CD4-positive, alpha-beta T cell treated with Interleukin-4 for 1 hour (primary cell): ENCODE measurements at places on chromosomes 16 and 17.

DNA sequence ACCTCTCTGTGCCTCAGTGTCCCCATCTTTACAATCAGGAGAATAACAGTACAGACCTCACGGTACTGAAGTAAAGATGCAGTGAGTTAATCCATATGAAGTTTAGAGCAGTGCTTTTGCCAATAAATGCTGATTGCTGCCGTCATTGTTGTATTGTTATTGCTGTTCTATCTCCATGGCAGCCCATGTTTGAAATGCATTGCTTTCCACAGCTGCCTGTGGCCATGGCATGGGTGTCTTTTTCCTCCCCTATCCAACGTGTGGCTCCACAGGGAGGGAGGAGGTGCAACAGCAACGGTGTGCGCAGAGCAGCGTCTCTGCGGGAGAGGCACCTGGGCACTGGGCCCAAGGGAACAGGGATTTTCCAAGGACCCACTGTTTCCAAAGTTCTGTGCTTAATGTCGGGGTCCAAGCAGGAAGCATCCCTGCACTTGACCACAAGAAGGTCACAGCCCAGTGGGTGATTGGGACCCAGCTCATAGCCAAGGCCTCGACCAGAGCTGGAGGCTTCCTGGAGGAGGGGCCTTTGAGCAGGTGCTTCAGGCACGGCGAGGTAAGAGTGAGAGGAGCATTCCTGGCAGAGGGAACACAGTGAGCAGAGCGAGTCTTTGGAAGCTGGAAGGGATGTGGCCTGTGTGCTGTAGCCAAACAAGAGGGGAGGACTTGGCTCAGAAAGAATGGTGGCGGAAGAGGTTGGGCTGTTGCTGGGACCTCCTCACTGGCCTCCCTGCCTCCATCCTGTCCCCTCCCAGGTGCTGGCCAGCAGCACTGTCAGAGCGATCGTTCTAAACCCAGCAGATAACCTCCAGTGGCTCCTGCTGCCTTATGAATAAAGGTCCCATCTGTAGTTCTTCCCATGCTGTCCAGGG, 3.9 kb downstream of the RAI1 start:
- DNase-seq, result no peak

- no peak for DNase-seq
These were observed 65.5 kb downstream of the PIGL start for GRCh38 chr17:16282522-16282921.

GRCh38 chr17:39197380-39198185, at the start of gene CACNB1:
Gene CACNB1 (minus strand): TSS chr17:39197669. CDS start chr17:39197495, 174 bp downstream.
- DNase-seq, result peak; percentile 40

GRCh38 chr17:6671431-6671830, 19.9 kb downstream of the C17orf100 start:
- no peak for DNase-seq

- DNase-seq, result no peak
These were observed 95.8 kb upstream of the CORO6 start for GRCh38 chr17:29718446-29719039.

- no peak for DNase-seq
These were observed 16.0 kb upstream of the RAP1GAP2 start for GRCh38 chr17:2780256-2780655.

DNA sequence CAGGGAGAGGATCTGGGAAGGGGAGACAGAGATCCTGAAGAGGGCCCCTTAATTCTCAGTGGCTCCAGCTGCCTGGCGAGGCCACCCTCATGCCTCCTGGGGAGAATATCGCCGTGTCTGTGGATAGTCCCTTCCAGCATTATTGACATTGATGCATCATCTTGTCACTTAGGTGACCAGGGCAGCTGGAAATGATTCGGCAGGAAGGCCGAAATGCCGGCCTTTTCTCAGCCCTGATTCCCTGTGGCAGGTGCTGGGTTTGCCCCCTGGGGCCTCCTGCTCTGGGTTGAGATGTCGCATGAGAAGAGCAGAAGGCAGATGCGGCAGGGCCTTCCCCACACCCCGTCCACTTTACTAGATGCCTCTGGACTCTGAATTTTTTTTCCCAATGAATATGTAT, 89.5 kb downstream of the RAP1GAP2 start:
- DNase-seq, result no peak

GRCh38 chr16:1335996-1336395, 2.6 kb downstream of the BAIAP3 start:
- no peak for DNase-seq

GRCh38 chr17:38877130-38877851, 7.4 kb downstream of the LASP1 start:
- DNase-seq, result peak; percentile 66

DNA sequence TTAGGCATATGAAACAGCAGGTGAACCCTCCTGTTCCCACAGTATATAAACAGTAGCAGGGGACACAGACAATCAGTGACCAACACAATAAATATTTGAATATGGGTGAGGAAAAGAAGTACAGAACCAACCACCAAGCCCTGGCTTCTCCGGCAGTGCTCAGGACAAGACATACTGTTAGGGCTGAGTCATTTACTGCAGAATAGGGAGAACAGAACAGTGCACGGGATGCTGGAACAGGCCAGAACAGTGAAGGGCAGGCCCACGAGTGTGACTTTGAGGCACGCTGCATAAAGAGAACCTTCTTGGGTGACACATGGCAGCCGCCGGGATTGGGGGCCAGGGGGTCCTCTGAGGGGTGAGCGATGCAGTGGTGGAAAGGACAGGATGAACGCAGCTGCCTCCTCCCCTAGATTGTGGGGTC, 160.4 kb downstream of the CMIP start:
- DNase-seq, result no peak

DNA sequence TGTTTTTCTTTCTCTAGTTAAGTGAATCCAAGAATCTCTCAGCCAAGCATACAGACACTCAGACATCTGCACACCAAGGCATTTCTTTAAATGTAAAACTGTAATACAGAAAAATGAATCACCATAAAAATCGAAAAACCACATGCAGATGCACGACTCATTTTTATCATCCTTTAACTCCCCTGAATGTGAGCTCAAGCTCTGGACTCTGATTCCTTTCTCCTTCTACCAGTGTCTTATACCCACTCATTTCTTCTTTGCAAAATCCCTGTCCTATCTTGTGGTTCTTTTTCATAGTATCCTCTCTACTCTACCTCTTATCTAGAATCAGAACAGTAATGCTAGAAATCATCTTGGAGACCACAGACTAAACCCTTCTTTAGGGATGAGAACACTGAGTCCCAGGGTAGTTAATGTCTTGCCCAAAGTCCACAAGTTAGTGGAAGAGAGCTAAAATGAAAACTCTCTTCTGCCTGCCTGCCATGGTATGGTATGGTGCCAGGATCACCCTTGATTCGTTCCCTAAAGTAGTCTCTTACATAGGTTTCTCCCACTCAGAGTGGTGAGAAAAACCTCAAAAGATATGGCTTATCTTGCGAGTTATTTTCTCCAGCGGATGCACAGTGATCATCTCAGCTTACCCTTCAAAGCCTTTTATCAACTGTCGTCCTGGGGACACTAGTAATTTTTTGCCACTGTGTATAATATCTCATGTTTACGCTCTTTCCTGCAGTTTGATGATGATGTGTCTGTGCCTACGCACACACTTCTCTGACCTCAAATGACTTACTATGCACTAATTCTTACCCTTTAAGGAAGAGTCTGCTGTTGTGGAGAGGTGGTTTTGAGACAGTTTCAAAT, 30.2 kb downstream of the BRD7 start:
- no peak for DNase-seq

DNA sequence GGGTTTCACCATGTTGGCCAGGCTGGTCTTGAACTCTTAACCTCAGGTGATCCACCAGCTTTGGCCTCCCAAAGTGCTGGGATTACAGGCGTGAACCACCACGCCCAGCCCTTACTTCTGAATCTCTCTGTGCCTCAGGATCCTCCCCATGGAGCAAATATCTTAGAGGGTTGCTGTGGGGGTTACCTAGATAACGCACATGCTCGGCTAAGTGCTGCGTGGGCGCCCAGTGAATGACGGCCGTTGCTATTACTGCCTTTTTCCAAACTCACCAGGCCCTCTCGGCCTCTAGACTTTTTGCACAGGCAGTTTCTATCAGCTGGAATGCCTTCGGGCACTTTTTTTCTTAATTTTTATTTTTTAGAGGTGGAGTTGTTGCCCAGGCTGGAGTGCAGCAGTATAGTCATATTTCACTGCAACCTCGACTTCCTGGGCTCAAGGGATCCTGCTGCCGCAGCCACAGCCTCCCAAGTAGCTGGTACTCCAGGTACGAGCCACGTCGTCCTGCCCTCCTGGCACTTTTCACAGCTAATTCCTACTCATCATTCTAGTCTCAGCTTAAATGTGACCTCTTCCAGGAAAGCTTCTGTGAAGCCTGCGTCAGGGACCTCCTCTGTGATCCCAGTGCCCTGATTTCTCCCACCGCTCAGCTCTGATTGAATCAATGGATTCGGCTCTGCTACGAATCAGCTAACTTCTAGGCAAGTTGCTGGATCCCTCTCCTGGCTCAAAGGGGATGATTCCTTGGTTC, 8.6 kb downstream of the CCDC102A start:
- DNase-seq, result no peak

DNA sequence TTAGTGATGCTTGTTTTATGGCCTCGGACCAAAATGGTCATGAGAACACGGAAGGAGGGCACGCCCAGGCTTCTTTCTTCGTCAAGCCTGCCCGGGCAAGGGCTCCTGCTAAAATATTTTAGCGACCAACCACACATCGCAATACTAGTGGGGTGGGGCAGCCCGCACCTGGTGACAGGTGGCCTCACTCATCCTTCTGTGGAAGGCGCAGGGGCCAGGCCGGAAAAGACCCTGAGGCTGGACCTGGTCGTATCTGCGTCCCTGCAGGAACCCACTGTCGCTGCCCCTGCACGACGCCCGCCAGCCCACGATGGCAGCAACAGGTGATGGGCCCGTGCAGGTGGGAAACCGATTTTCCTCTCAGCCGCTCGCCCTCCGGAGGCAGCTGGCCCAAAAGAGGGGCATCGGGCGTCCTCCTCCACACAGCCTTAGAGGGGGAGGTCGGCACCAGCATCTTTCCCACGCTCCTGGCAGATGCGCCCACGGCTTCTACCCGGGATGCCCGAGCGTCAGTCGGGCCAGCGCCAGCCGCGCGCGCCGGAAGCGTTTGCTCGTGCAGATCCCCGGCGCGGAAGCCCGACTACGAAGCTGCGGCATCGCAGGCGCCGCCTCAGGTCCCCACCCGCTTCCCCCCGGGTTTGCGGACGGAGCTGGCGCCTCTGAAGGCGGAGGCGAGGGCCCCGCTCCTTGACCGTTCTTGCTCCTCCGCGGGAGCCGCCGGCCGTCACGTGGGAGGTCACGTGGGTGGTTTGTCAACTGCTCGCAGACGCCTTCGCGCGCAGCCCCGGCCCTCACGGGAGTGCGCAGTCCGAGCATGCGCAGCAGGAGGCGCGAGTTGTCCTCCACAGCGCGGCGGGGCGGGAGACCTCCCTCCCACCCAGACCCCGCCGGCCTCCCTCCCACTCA, 22.8 kb upstream of the FOXK2 start:
- DNase-seq, result peak; percentile 92

- no peak for DNase-seq
These were observed 10.8 kb downstream of the ARL2BP start for GRCh38 chr16:57255686-57256415.

GRCh38 chr17:29205047-29205446, 24.8 kb upstream of the MYO18A start:
- DNase-seq, result no peak

GRCh38 chr17:46978489-46979146, 435 bp downstream of the RPRML start:
- DNase-seq, result no peak

DNA sequence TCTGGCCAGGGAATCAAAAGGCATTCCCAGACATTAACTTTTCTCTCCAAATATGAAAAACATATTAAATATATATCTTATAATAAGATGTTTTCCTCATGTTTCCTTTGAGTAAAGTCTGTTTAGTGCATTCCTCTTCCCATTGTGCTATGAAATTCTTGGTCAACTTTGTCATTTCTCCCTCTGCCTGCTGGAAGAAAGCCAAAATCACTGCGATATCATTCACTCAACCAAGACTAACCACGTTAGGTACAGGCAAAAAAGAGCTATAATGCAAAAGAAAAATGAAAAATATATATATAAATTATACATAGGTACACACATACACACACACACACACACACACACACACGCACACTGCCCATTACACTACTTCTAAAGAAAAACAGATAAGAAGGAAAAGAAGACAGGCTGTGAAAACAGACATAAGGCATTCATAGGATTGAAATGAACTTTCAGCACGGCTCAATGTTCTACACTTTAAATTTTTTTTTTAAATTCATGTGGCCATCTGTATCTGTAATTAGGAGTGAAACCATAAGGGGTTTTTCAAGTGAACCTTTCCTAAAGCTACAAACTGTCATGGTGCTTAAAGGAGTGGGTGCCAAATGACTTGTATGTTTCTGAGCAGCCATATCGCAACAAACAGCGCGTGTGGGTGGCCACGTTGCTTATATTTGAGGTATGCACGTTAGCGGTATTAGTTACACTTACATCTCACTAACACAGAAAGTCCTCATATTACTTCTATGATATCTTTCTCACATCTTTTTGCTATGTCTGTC, 71.6 kb upstream of the PSMD7 start:
- DNase-seq, result no peak

- no peak for DNase-seq
These were observed 90.9 kb downstream of the SPAG9 start for GRCh38 chr17:51029568-51030463.

GRCh38 chr17:80102664-80103448, 1.5 kb downstream of the GAA start:
- no peak for DNase-seq

DNA sequence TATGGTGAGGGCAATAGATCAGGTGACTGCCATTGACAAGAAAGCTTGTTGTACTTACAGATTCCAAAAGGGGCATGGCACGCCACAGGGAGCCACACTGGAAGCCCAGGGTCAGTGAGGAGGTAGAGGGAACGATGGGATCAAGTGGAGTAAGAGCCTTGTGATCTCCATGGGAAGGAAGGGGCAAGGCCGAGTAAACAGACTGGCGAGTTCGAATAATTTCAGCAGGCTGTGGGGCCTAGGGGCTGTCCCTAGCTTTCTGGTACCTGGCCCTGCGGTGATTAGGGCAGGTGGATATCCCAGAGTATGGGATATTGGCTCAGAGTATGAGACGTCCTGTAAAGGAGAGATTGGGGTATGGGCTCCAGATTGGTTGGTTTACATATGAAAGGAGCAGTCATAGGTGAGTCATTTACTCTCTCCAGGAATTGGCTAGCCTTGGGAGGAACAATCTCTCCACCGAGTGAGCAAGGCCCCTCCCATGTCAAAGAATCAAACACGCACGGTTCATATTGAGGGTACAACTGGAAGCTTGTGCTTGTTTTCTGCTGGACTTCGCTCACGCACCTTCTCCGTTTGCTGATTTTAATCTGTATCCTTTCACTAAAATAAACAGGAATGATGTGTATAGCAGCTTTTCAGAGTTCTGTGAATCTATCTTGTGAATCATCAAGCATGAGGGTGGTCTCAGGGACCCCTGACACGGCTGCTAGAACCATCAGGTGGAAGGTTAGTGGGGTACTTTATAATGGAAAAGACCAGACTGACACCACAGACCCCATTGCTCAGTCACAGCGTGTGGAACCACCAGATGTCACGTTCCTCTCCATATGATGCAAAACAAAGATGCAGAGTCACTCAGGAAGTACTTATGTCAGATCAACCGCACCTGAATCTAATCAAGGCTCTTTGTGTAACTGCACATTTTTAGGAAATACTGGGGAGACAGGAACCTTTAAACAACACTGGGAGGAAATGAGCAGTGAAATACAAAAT, 27.9 kb downstream of the GABARAPL2 start:
- DNase-seq, result no peak
